ENCODE measurements at places on chromosomes 11 and 22.

GRCh38 chr22:20089226-20089976 lies 9.4 kb downstream of the DGCR8 start:
- DNase-seq, result no peak

DNA sequence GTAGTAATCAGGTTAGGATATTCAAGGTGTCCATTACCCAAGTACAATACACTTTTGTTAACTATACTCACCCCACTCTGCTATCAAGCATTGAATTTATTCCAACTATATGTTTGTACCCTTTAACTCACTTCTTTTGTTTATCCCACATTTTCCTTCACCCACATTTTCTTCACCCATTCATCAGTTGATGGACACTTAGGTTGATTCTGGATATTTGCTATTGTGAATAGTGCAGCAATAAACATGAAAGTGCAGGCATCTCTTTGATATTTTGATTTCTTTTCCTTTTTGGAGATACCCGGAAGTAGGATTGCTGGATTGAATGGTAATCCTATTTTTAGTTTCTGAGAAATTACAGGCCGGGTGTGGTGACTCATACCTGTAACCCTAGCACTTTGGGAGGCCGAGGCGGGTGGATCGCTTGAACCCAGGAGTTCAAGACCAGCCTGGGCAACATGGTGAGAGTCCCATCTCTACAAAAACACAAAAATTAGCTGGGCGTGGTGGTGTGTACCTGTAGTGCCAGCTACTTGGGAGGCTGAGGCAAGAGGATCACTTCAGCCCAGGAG lies 6.5 kb downstream of the TMEM25 start:
- DNase-seq, result no peak

DNA sequence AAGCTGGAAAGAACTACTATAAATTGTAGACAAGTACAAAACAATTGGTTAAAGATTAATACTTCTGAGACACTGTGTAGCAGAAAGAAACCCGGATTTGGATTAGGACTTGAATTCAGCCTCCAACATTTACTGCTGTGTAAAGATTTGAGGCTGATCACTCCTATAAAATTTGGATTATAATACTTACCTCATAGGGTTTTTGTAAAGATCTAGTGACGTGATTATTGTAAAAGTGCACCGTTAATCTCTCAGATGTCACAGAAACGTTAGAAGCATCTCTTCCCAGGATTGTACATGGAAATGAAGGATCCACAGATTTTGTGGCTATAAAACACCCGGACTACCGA lies 323 bp upstream of the HIKESHI start:
- DNase-seq, result no peak

GRCh38 chr22:50446708-50447575 lies 27.9 kb downstream of the SBF1 start:
- DNase-seq, result no peak

DNA sequence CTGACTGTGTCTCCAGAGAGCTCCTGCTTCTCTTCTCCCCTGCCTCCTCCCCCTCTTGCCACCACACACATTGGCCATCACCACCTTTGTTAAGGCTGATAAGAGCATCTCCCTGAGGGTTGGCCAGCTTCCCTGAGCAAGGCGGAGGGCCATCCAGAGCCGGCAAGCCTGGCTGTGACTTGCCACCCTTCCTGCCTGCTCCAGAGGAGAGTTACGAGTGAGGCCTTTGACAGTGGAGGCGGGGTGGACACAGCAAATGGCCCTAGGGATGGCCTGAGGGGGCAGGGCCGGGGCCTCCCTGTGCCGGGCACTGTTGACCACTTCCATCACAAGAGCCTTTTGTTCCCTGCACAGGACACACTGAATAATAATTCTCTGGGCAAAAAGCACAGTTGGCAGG lies 5.4 kb downstream of the FREY1 start:
- no peak for DNase-seq

DNA sequence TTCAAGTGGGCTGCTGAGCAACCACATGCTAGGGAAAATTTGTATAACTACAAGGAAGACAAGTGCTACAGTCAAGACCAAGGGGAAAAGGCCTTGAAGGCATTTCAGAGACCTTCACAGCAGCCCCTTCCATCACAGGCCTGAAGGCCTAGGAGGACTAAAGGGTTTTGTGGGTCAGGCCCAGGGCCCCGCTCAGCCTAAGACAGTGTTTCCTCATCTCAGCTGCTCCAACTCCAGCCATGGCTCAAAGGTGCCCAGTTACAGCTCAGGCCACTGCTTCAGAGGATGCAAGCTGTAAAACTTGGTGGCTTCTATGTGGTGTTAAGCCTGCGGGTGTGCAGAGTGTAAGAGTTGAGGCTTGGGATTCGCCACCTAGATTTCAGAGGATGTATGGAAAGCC lies 260.5 kb downstream of the NXPE2 start:
- no peak for DNase-seq

DNA sequence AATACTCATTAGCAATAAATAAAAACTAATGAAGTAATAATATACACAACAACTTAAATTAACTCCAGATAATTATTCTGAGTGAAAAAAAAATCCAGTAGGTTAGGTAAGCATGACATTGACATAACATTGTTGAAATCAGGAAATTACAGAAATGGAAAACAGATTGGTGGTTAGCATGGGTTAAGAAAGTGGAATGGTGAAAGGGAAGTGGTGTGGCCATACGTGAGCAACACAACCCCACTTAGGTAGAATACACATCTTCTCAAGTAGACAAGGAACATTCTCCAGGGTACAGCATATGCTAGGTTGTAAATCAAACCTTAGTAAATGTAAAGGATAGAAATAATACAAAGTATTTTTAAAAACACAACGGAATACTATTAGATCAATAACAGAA lies 30.2 kb upstream of the CLTCL1 start:
- DNase-seq, result no peak

DNA sequence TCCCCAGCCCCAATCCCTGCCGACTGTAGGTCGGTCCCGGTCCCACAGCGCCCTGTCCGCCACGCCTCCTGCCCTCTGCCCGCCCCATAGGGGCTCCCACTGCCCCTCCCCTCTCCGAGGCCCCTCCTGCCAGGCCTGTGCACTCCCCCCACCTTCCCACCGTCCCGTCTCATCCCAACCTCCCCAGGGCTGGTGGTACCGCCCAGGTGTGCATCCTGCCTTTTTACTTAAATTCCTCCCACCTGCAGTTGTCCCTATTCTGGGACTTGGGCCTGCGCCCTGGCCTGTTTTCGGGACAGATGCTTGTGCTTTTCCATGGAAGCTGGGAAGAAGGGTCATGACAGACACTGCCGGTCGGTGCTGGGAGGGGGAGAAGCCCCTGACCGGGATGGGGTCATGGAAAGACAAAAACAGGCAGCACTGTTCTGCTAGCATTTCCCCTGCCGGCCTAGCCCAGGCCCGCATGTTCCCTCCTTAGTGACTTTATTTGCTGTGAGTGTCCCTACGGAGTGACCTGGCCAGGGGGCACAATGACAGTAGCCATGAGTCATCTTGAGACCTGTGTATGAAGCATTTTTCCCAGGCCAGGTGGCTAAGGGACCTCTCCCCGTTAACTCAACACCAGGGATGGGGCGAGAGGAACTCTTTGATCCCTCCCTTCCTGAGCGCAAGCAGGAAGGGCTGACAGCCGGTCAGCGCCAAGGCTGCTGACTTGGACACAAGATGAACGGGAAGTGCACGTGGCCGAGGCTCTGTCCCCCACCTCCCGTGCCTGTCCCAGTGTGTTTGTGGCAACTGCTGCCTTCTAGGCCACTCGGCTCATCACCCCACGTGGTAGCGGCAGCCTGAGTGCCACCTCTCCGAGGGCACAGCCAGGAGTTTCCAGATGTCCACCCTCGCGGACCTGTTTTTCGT lies 7.1 kb downstream of the TBX1 start:
- no peak for DNase-seq

Measured in NCI-H1436 treated with DMSO at 0.1 percent for 48 hours (cell line).